ENCODE measurements at places on chromosomes 4 and X.

GRCh38 chrX:100700809-100701208, 31.1 kb downstream of the SYTL4 start:
- no peak for DNase-seq

DNA sequence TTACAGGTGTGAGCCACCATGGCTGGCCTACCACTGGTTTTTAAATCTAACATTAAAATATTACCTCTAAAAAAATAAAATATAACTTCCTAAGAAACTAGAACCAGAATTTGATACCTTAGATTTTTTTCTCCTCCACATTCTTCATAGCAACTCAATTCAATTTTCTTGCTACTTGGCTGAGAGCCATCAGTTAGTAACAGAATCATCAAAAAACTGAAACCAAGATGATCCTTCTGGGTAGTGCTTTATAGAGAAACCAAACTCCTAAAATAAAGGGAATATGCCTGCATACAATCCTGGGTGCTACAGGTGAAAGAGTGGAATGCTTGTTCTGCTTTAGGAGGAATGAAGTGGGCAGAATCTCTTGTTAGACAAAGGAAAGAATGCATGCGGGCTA, 64.4 kb downstream of the RPS3A start:
- DNase-seq = no peak

DNA sequence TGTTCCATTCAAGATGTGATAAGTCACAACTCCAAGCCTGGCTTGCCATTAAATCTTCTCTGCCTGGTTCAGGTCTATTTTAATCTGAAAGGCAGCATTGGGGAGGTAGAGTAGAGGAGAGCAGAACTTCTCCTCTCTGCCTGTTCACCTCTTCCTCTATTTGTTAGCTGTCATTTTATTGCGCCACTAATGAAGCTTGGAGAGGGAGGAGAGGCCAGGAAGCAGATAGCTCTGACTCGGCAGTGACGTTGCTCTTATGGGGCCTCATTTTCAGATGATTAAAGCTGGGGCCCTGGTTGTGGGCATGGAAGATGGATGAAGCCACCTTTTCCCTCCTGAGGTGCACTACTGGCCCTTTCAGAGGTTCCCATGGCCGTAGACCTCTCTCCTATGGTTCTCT, 207.3 kb downstream of the MID1IP1 start:
- DNase-seq = no peak

GRCh38 chr4:179465131-179465797, 2023.0 kb upstream of the AGA start:
- DNase-seq = no peak

DNA sequence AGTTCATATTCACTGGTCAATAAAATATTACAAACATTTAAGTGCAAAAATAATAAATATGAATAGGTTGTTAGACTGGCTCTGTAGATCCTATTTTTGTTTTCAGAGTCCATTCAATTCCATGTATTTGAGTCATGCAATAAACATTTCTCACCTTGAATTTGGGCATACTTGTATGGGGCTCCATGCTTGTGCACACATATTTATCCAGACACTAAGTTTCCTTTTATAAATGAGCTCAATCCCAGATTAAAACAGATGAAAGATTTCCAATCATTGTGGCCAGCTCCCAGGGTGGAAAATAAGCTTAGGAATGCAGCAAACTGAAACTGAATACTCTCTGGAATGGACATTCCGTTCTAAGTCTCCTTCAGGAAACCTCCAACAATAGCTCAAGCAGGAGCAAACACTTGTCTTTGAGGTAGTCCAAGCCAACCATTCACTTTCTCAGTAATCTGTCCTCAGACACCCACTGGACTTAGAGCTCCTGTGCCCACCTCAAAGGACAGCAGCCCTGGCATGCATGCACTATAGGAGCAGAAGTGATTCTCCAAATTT, 16.4 kb downstream of the DMD start:
- no peak for DNase-seq

DNA sequence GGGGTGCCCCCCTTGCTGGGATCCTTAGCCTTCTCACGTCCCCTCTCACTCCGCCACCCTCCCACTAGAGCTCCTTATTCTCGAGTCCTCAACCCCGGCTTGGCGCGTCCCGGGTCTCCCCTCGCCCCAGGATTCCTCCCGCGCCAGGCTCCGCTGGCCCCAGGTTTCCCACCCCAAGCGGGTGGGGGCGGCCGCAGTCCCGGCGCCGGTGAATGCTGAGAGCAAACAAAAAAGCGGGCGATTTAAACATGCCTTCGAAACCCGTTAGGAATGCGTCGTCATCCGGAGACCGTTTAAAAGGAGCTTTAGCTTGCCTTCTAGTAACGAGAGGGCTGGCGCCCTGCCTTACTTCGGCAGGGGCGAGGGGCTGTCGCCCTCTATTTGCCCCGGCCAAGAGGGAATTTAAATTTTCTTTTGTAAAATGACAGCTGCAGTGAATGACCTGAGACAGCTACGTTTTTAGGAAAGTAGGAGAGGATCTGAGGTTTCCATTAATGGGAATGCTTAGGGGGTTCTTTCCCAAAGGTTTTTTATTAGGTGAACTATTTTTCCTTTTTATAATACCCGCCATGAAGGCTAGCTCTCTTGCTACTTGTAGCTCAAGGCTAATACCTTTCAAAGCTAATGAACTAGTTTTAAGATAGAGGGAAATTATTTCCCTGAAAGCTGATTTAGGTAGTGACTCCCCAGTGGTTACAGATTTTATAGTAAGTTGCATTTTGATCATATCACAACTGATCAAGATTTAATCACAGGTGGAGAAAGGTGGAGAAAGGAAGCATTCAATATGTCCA, 3.1 kb downstream of the JADE1 start:
- DNase-seq = no peak

DNA sequence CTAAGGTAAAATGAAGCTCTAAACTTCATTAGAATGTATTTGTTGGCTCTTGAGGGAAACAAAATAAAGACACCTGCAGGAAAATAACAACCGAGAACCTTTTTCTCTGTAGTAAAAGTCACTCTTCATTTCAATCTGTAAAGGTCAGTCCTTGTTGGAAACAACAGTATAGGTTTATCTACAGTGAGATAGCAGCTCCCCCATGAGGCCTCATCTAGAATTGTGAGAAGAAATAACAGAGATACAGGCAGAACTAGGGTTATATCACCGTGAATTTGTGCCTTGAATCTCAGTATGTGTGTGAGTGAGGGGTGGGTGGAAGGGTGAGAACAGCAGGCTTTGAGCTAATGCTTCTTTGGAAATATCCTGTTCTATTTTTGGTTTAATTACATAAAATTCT, 107.8 kb upstream of the FMR1 start:
- DNase-seq = no peak

Data from vagina (tissue), 2 donors.